ENCODE measurements at places on chromosomes 1 and 21. TPM values are rescaled to one million over a fixed set of nuclear protein-coding genes. Genes with fewer than 3 reads are reported as not detected.

GRCh38 chr21:16514316-16514715 lies 784.5 kb downstream of the USP25 start:
- DNase-seq = no peak
- H3K36me3 ChIP-seq = no peaks in the 10 kb centered on the region
- no peak overlapping the region for H3K4me3 ChIP-seq
- no peaks in the 10 kb centered on the region for H3K27me3 ChIP-seq

DNA sequence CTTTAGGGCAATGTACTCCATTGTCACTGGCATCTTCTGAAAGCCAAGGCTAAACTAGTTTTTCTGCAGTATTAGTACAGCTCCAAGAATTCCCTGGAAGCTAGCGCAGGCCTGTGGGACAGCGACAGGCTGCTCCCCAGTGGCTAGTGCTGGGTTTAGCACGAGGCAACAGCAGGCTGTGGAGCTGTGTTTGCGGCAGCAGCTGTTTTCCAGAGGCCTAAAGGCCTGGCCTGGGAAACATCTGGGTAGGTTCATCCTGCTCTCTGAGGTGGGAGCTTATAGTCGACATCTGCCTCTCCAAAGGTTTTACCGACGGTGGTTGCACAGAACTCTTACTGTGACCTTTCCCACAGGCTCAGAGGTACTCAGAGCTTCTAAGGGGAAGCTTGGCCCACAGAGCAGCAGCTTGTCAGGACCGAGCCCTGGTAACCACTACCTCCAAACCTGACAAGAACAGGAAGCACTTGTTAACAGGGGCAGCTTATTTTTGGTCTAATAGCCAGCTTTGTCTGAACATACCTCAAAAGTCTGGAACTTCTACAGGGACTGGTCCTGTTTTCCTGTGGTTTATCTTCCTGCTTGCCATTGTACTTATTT lies 17.2 kb downstream of the CC2D1B start:
- DNase-seq = no peak
- no peaks in the 10 kb centered on the region for H3K27me3 ChIP-seq
- no peak overlapping the region for H3K27ac ChIP-seq
- no peak overlapping the region for H3K4me3 ChIP-seq

DNA sequence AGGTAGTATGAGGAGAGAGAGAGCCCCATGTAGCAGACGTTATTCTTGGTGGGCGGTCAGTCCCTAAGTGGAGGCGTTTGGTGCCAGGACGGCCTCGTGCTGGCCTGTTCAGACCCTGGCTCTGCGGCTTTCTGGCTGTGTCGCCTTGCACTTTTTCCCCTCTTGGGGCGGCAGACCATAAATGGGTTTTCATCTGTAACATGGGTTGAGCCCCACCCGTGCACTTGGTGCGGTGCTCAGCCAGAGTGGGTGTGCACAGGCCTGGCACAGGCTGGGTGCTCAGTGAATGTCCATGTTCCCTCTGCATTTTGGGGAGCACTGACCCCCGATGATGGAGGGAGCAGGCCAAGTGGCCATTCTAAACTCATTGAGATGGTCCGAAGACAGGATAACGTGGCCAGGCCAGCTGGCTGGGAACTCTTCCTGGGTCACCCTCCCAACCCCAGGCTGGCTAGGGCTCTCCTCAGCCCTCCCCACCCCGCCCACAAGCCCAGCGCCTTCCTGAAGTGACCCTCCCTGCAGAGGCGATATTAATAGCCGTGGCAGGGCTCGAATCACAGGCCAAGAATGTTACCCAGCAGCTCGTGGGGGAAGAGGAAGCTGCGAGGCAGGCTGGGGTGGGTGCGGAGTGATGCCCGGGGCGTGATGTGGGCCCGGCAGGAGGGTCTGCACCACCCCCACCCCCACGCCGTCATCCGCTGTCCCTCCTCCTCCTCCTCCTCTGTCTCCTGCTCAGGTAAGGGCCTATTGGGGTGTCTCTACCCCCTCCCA lies 78.5 kb downstream of the ARHGEF10L start:
- no peaks in the 10 kb centered on the region for H3K36me3 ChIP-seq
- no peak overlapping the region for H3K4me3 ChIP-seq
- H3K4me1 ChIP-seq = no peaks in the 10 kb centered on the region
- no peaks in the 10 kb centered on the region for H3K27me3 ChIP-seq
- no peak overlapping the region for H3K27ac ChIP-seq

DNA sequence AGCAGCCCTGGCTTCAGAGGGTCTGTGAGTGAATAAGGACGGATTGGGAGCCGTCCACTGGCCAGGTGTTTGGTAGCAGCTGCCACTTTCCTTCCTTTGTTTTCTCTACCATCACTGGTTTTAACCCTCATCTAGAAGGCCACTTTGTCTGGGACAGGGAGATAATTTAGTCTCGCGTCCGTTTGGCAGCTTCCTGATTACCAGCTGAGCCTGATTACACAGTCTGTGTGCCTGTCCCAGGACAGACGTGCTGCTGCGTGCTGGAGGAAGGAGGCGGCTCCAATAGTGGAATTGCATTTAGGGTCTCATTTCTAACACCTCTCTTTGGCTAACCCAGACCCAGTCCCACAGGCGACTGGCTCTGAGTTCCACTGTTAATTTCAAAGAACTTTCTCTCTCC lies 24.6 kb upstream of the CASQ2 start:
- no peak overlapping the region for H3K27ac ChIP-seq
- DNase-seq = no peak
- peaks cover 23% of the 10 kb centered on the region for H3K27me3 ChIP-seq
- no peaks in the 10 kb centered on the region for H3K36me3 ChIP-seq
- no peak overlapping the region for H3K4me3 ChIP-seq
- no peaks in the 10 kb centered on the region for H3K4me1 ChIP-seq

- peak; percentile 56 for DNase-seq
- peaks cover 43% of the 10 kb centered on the region for H3K4me1 ChIP-seq
These were observed 15.1 kb upstream of the AIM2 start for GRCh38 chr1:159091607-159092031.

DNA sequence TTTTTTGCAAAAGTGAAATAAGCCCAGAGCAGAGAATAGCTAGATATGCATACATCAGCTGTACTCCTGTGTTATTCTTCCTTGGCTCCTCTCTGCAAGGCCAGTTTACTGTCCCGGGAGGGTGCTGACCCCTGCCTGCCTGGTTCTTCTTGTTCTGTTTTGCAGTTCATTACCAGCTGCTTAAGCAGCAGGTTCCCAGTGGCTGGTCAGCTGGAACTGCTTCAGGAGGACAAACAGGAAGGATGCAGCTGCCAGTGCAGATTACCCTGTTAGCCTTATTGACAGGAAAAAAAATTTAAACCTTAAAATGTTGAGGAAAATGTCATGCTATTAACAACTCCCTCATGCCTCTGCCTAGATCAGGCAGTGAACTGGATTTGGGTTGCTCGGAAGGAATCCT lies 16.0 kb upstream of the LRIG2 start:
- no peak for DNase-seq
- no peaks in the 10 kb centered on the region for H3K27me3 ChIP-seq
- no peak overlapping the region for H3K4me3 ChIP-seq
- peaks cover 11% of the 10 kb centered on the region for H3K4me1 ChIP-seq
- H3K36me3 ChIP-seq = no peaks in the 10 kb centered on the region

DNA sequence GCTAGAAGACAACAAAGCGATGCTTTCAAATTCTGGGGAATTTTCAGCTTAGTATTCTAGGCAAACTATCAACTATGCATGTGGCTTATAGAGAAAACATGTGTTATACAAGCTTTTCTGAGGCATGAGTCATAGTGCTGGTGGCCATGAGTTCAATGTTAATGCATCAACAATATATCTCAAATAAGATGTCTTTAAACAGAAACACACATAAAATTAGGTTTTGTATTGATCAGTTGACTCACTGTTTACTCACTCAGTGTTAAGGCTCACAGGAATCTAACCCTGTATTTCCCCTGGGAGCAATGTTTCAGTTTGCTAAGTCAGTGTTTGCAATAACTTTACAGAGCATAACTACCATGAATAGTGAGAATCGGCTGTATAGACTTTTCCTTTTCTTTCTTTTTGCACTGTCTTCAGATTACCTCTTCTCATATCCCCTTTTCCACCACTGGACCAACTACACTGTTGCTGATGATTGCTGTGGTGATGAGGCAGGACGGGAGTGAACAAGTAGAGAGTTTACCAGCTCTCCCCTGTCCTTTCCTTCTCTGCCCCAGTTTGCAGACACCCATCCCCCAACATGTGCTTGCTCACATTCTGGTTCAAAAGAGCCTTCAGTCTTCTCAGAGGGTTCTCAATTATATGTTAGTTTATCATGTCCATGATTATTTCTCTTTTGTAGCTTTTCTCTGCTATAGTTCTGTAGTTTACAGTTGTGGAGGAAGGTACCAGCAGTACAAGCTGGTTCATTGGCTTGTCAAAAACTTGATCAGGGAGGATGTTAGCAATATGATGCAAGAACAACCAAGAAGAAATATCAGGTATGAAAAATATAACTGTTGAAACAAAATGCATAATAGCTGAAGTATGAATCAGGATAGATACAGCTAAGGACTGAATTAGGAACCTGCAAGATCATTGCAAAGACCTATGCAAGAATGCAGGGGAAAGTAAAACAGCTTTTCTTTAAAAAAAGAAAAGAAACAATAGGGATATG lies 23.9 kb downstream of the CD2 start:
- H3K4me1 ChIP-seq = peaks cover 34% of the 10 kb centered on the region
- no peaks in the 10 kb centered on the region for H3K27me3 ChIP-seq
- no peak for DNase-seq
- peak overlapping the region; percentile 38 for H3K4me3 ChIP-seq
- peak overlapping the region; percentile 80 for H3K27ac ChIP-seq

DNA sequence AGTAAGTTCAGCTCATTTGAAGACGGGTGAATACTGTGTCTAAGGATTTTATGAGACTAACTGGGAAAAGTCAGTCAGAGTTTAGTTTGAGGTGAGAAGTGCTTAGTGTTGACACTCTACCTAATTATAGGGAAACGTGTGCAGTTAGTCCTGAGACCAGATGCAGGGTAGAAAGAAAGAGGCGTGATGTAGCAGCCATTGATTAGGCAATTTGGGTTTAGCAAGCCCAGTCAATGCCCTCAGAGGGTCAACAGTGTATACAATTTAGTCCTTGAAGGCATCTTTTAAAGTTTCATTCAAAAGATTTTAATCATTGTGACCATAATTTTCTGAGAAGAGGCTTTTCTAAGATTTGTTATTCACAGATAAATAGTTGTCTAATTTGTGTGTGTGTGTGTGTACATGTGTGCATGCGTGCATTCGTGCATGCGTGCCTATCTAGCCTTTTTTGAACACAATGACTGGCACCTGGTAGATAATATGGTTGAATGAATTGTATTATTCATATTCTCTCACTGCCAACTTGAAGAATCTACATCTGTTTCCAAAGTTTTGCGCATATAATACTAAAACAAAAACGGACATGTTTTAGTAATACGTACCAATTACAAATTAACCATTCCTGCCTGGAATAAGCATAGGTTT lies 332.9 kb downstream of the SRGAP2C start:
- DNase-seq = no peak
- peak overlapping the region; percentile 94 for H3K27ac ChIP-seq
- H3K4me1 ChIP-seq = peaks cover 55% of the 10 kb centered on the region
- no peaks in the 10 kb centered on the region for H3K27me3 ChIP-seq

GRCh38 chr1:245797592-245798348 lies 643.0 kb downstream of the KIF26B start:
- H3K36me3 ChIP-seq = no peaks in the 10 kb centered on the region
- no peaks in the 10 kb centered on the region for H3K4me1 ChIP-seq

DNA sequence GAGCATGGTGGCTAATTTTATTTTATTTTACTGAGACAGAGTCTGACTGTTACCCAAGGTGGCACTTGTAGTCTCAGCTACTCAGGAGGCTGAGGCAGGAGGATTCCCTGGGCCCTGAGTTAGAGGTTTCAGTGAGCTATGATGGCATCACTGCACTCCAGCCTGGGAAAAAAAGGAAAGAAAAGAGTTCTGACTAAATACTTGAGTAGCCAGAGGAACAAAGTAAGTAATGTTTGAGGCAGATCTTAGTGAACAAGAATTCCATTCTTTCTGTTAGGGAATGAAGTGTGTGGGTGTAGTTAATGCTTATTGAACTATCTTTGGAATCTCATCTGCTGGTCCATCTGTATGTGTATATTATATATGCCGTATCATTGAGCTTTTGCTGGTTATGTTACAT lies 13.1 kb upstream of the EVI5 start:
- H3K4me3 ChIP-seq = no peak overlapping the region
- peaks cover 47% of the 10 kb centered on the region for H3K27me3 ChIP-seq
- peaks cover 2% of the 10 kb centered on the region for H3K36me3 ChIP-seq
- DNase-seq = no peak
- H3K4me1 ChIP-seq = no peaks in the 10 kb centered on the region

- H3K4me1 ChIP-seq = peaks cover 27% of the 10 kb centered on the region
- peak overlapping the region; percentile 70 for H3K4me3 ChIP-seq
- H3K36me3 ChIP-seq = no peaks in the 10 kb centered on the region
- DNase-seq = no peak
- peak overlapping the region; percentile 69 for H3K27ac ChIP-seq
These were observed 456 bp upstream of the SMYD2 start for GRCh38 chr1:214280386-214281020.

- no peak for DNase-seq
- H3K27ac ChIP-seq = no peak overlapping the region
- no peak overlapping the region for H3K4me3 ChIP-seq
- peaks cover 19% of the 10 kb centered on the region for H3K27me3 ChIP-seq
- peaks cover 6% of the 10 kb centered on the region for H3K4me1 ChIP-seq
These were observed 57.0 kb upstream of the SYNC start for GRCh38 chr1:32759521-32759981.

DNA sequence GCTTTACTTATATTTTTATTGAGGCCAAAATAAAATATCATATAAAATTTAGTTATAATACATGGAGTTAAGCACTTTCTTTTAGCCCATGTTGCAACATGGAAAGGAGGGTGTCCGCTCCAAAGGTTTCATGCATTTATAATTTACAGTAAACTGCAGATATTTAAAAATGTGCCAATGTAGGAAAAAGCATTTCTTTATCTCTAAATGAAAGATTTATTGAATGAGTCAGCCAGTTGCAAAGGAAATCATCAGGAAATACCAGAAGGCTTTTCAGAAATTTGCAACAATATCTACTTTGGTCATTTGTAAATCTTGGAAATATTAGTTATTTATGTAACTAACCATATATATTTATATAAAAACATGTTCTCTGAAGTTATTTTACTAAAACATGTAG lies 12.1 kb downstream of the ATP6V1G3 start:
- no peak overlapping the region for H3K4me3 ChIP-seq
- no peak for DNase-seq
- peaks cover 23% of the 10 kb centered on the region for H3K4me1 ChIP-seq
- H3K36me3 ChIP-seq = peaks cover 2% of the 10 kb centered on the region
- H3K27ac ChIP-seq = no peak overlapping the region

- peak; percentile 74 for DNase-seq
- peaks cover 8% of the 10 kb centered on the region for H3K36me3 ChIP-seq
- H3K4me3 ChIP-seq = peak overlapping the region; percentile 95
These were observed 682 bp downstream of the SUCO start for GRCh38 chr1:172533513-172534151.

GRCh38 chr1:161946071-161946987 lies 77.3 kb downstream of the OLFML2B start:
- no peak overlapping the region for H3K4me3 ChIP-seq
- H3K36me3 ChIP-seq = peaks cover 19% of the 10 kb centered on the region
- DNase-seq = no peak
- no peaks in the 10 kb centered on the region for H3K27me3 ChIP-seq

- no peaks in the 10 kb centered on the region for H3K36me3 ChIP-seq
- H3K4me1 ChIP-seq = peaks cover 12% of the 10 kb centered on the region
- H3K4me3 ChIP-seq = no peak overlapping the region
- DNase-seq = peak; percentile 73
- peaks cover 53% of the 10 kb centered on the region for H3K27me3 ChIP-seq
These were observed 6.6 kb upstream of the ETV3L start for GRCh38 chr1:157105988-157106812.

The HAO2 gene
- not detected for total RNA-seq

The PAQR6 gene
- 6.1 TPM for total RNA-seq

The CLCNKB gene
- not detected for total RNA-seq

The TSACC gene
- total RNA-seq = not detected

The OR2T11 gene
- total RNA-seq = not detected

The OLIG2 gene
- total RNA-seq = not detected

The GIPC2 gene
- 0.23 TPM for total RNA-seq

The LORICRIN gene
- not detected for total RNA-seq

The GJA4 gene
- total RNA-seq = not detected
